ENCODE measurements at places on chromosomes 1 and 21.

DNA sequence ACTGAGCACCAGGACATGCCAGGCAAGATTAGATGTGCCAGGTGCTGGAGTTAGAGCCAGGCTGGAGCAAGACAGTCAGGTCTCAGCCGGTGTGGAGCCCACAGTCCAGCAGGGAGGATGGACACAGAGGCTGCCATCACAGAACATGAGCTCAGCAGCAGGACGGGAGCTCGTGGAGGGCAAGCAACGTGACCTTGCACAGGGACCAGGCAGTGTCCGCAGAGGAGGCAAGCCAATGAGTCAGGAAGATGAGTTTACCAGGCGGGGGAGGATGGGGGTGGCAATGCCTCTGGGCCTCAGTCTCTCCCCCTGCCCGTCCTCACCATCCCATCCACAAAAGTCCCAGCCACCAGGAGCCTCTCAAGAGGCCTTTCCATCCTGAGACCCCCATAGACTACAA, 20.7 kb upstream of the ZC3H12A start:
- no peak overlapping the region for H3K27ac ChIP-seq
- H3K4me3 ChIP-seq: no peak overlapping the region
- no peaks in the 10 kb centered on the region for H3K4me1 ChIP-seq

- no peaks in the 10 kb centered on the region for H3K27me3 ChIP-seq
- no peaks in the 10 kb centered on the region for H3K36me3 ChIP-seq
- H3K4me3 ChIP-seq: peak overlapping the region; percentile 37
- H3K27ac ChIP-seq: peak overlapping the region; percentile 53
- H3K4me1 ChIP-seq: peaks cover 8% of the 10 kb centered on the region
Observed at GRCh38 chr1:108560189-108560873, 431 bp downstream of the EEIG2 start.

- H3K36me3 ChIP-seq: no peaks in the 10 kb centered on the region
- H3K27ac ChIP-seq: no peak overlapping the region
- no peak for DNase-seq
- H3K4me3 ChIP-seq: no peak overlapping the region
- no peaks in the 10 kb centered on the region for H3K27me3 ChIP-seq
Observed at GRCh38 chr1:109995536-109995935, 11.0 kb downstream of the AHCYL1 start.

DNA sequence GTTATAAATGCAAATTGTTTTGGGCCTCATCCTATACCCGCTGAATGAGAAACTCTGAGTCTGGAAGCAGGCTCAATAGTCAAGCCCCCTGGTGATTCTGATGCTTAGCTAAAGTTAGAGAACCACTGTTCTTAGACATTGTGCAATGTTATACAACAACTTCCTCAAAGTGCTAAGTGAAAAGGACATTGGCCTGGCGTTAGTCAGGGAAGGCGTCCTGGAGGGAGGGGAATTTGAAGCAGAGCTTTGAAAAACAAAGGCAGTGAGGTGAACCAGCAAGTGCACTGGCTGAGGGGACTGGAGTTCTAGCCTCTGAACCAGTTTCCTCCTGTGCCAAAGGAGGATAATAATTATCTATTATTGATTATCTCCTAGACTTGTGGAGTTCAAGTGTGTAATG, 5.1 kb downstream of the CD1D start:
- no peak for DNase-seq
- no peak overlapping the region for H3K4me3 ChIP-seq
- no peak overlapping the region for H3K27ac ChIP-seq
- H3K27me3 ChIP-seq: peaks cover 2% of the 10 kb centered on the region
- H3K36me3 ChIP-seq: no peaks in the 10 kb centered on the region
- no peaks in the 10 kb centered on the region for H3K4me1 ChIP-seq

DNA sequence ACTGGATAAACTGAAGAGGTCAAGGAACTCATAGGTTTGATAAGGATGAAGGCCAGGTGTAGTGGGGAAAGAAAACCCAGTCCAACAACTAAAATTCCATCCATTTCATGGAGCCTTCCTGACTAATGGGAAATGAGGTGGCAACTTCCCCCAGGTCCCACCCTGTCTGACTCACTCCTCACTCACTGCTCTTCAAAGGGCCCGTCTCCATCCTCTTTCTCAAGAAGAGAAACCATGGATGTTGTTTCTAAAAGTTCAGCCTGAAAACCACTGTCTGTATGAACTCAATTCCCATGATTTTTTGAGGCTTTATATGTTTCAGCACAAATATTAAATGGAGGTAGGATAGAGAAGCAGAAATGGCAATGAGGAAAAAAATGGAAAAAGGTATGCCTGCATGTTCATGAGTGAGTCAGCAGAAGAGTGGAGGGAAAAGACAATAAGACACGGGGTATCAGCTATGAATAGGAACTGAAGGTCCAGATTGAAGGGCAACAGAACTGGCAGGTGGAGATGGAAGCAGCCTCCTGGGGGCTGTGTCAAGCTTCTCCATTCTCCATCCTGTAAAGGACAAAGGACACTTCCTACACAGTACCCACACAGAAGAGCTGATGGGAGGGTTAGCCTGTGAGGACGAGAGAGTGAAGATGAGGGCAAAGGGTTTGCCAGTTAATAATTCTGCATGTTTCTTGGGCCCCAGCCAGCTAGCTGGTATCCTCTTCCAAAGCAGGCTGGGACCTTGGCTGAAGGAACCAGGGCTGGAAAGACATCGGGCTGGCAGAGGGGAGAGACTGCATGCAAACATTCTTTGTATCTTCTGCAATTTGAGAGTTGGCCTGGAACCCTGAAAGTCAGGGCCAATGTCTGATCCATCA, 5.5 kb upstream of the ELOVL1 start:
- H3K4me3 ChIP-seq: no peak overlapping the region
- DNase-seq: no peak
- no peaks in the 10 kb centered on the region for H3K36me3 ChIP-seq
- peaks cover 7% of the 10 kb centered on the region for H3K4me1 ChIP-seq
- no peaks in the 10 kb centered on the region for H3K27me3 ChIP-seq

- H3K27me3 ChIP-seq: no peaks in the 10 kb centered on the region
- peak within 1 kb of the TSS; percentile 67 for H3K4me3 ChIP-seq
- H3K27ac ChIP-seq: peak within 1 kb of the TSS; percentile 88
- H3K36me3 ChIP-seq: no peaks in the 10 kb centered on the region
- peaks cover 3% of the 10 kb centered on the region for H3K4me1 ChIP-seq
- no peak for DNase-seq
Observed at GRCh38 chr1:17539477-17540254, at the start of gene ARHGEF10L. Gene ARHGEF10L (plus strand): TSS chr1:17539698. CDS start chr1:17580596, 40,898 bp downstream.

DNA sequence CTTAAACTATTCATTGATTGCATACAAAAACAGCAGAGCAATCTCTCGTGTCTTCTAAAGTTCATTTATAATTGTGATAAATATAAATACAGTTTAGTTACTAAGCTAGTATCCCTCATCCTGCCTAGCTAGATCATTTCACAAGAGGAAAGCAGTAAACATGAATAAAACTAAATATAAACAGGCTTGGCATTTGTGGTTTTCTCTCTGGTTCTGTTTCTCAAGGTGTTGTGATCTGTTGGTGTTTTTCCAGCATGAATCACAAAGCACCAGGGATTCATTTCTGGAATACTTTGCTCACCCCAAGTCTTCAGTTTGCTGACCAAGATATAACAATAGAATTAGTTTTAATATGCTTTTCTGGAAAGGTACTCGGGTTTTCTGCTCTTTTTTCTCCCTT, 32.7 kb upstream of the GLIS1 start:
- H3K4me3 ChIP-seq: no peak overlapping the region
- H3K36me3 ChIP-seq: no peaks in the 10 kb centered on the region
- no peaks in the 10 kb centered on the region for H3K4me1 ChIP-seq
- no peak for DNase-seq

DNA sequence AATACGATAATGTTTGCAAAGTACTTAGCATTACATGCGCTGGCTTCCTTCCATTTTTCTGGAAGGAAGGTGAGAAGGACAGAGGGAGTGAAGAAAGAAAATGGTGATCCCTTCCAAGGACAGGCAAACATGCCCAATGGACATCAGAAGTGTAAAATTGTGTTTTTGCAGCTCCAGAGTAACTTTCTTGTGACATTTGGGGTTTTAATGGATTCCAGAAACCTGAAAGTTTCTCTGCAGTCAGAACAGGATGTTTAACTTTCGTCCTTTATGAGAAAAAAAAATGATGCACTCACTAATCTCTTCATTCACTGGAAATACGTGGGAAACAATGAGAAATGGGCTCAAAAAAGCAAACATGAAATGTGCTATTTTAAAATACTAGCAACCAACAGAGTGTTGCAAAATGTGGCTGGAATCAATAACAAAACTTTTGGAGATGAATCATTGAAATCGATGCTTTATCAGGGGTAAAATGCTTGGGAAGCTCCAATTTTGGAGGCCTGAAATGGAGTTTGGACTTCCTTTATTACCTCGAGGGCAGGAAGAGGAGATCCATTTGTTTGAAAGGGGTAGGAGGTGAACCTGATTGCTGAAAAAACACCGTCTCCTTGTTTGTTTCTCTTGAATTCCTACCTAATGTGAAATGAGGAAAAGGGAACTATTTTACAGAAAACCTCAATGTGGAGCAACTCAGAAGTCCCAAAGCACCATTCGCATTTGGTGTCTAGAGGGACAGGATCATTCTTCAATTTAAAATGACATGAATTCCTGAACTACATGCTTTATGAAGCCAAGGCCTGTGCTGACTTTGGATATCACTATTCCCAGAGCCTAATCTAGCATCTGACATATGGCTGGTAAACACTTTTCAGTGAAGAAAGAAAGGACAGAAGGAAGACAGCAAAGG, 129.5 kb downstream of the TRABD2B start:
- H3K4me3 ChIP-seq: no peak overlapping the region
- H3K27ac ChIP-seq: no peak overlapping the region
- no peaks in the 10 kb centered on the region for H3K36me3 ChIP-seq
- no peaks in the 10 kb centered on the region for H3K4me1 ChIP-seq
- no peak for DNase-seq
- H3K27me3 ChIP-seq: no peaks in the 10 kb centered on the region

GRCh38 chr1:160256396-160257046, 5.8 kb downstream of the DCAF8 start:
- no peaks in the 10 kb centered on the region for H3K36me3 ChIP-seq
- no peak for DNase-seq
- no peak overlapping the region for H3K4me3 ChIP-seq
- H3K27ac ChIP-seq: no peak overlapping the region
- no peaks in the 10 kb centered on the region for H3K27me3 ChIP-seq

- H3K27ac ChIP-seq: no peak overlapping the region
- H3K36me3 ChIP-seq: no peaks in the 10 kb centered on the region
- H3K4me3 ChIP-seq: no peak overlapping the region
- H3K4me1 ChIP-seq: no peaks in the 10 kb centered on the region
Observed at GRCh38 chr21:28099001-28099705, 893.5 kb downstream of the LTN1 start.

DNA sequence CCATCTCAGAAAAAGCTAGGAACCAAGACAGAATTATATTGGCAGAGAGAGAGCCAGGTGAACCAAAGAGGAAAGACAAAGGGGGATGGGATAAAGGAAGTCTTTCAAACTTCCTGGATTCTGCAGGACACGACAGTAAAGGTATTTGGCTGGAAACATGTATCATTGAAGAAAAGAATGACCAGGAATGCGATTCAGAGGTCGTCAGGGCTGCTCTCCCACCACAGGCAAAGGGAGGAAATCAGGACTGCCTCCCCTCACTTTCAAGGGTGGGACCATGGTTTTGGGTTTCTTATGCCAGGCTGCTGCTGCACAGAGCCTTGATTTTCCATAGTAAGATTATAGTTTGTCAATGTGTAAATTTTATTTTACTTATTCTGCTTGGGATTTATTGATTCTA, 848.8 kb downstream of the BRINP3 start:
- DNase-seq: no peak
- H3K4me3 ChIP-seq: no peak overlapping the region
- H3K27me3 ChIP-seq: no peaks in the 10 kb centered on the region
- H3K36me3 ChIP-seq: no peaks in the 10 kb centered on the region
- no peak overlapping the region for H3K27ac ChIP-seq

- H3K4me3 ChIP-seq: no peak overlapping the region
- H3K27me3 ChIP-seq: no peaks in the 10 kb centered on the region
- peak overlapping the region; percentile 75 for H3K27ac ChIP-seq
- DNase-seq: no peak
- no peaks in the 10 kb centered on the region for H3K4me1 ChIP-seq
- no peaks in the 10 kb centered on the region for H3K36me3 ChIP-seq
Observed at GRCh38 chr1:38000529-38001455, 4.5 kb downstream of the FHL3 start.

DNA sequence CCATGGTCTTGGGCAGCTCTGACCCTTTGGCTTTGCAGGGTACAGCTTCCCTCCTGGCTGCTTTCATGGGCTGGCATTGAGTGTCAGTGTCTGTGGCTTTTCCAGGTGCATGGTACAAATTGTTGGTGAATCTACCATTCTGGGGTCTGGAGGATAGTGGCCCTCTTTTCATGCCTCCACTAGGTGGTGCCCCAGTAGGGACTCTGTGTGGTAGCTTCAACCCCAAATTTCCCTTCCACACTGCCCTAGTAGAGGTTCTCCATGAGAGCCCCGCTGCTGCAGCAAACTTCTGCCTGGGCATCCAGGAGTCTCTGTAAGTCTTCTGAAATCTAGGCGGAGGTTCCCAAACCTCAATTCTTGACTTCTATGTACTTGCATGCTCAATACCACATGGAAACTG, 494.5 kb upstream of the LRRC7 start:
- no peak for DNase-seq
- no peak overlapping the region for H3K27ac ChIP-seq
- H3K36me3 ChIP-seq: no peaks in the 10 kb centered on the region
- H3K4me1 ChIP-seq: no peaks in the 10 kb centered on the region
- H3K4me3 ChIP-seq: no peak overlapping the region

DNA sequence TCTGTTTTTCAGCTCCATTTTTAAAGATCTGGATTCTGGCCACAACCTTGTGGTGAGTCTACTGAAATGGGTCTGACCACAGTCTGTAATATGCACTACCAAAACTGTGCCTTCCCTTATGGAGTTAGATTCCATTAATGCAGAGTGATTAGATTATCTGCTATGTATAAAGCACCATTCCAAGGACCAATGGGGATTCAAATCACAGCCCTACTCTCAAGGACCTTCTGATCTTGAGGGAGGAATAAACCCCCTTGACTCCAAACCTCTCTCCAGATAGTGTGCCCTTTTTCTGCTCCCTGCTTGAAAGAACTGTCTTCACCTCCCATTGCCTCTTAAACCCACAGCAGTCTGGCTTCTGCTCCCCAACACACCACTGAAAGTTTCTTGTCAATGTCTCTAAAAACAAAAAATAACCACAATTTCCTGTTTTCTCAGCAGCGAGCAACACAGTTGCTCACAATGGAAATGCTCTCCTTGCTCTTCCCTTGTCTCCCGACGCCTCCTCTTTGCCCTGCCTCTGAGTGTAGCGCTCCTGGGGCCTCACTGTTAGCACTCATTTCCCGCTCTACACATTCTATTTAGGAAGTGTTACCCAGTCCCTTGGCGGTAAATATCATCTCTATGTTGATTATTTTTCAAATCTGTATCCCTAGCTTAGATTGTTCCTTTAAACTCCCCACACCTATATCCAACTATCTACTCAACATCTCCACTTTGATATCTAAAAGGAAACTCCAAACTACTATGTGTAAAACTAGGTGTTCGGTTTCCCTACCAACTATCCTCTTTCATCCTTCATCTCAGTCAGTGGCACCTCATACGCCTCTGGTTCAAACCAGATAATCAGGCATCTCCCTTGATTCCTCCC, 13.6 kb downstream of the PCNX2 start:
- H3K36me3 ChIP-seq: no peaks in the 10 kb centered on the region
- H3K4me1 ChIP-seq: no peaks in the 10 kb centered on the region
- H3K4me3 ChIP-seq: no peak overlapping the region
- no peak for DNase-seq
- no peaks in the 10 kb centered on the region for H3K27me3 ChIP-seq

GRCh38 chr1:80987824-80988223, 812.9 kb upstream of the ADGRL2 start:
- no peak for DNase-seq
- no peaks in the 10 kb centered on the region for H3K36me3 ChIP-seq
- H3K27ac ChIP-seq: no peak overlapping the region
- H3K4me3 ChIP-seq: no peak overlapping the region
